ENCODE measurements at places on chromosomes 2 and 18. TPM values are rescaled to one million over a fixed set of nuclear protein-coding genes. Genes with fewer than 3 reads are reported as not detected.

DNA sequence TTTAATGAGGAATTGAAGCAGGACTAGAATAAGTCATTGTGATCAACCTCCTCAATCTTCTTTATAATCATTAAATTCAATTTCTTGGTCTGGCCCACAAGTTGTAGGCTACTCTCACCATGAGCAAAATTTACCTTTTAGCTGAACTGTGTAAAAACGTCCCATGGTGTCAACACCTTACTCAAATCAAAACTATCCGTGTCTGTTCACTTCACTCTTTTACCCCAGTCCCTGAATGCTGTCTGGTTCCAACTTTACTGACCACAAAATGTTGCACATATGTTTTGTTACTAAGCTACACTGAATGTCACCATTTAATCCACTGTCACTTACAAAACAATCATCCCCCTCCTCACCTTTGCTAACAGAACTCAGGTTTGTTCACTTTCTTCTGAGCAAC is 951.6 kb upstream of the SLC39A10 start:
- no peaks in the 10 kb centered on the region for H3K4me1 ChIP-seq
- H3K4me3 ChIP-seq, result no peak overlapping the region
- H3K27me3 ChIP-seq, result no peaks in the 10 kb centered on the region
- H3K27ac ChIP-seq, result no peak overlapping the region
- no peaks in the 10 kb centered on the region for H3K36me3 ChIP-seq

The LRATD1 gene
- total RNA-seq, result not detected

DNA sequence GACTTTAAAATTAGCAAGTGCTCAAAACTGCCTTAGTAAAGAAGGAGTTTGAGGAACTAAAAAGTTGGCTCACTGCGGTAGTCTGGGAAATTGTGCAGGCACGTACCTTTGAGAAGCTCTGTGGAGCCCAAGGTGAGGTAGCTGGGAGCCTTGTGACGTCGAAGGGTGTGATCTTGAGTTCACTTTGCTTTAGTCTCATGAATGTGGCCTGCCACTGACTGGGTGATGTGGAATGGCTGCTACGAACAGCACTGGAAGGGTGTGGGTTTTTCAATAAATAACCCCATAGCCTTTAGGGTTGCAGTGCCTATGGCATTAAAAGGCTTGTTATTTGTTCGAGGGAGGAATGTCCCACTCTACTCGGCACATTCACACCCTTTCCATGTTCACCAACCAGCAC is 312.3 kb downstream of the PRKCE start:
- no peaks in the 10 kb centered on the region for H3K27me3 ChIP-seq
- no peak overlapping the region for H3K4me3 ChIP-seq
- H3K4me1 ChIP-seq, result peaks cover 10% of the 10 kb centered on the region
- DNase-seq, result no peak
- H3K27ac ChIP-seq, result no peak overlapping the region

The NT5C1B gene
- not detected for total RNA-seq

- H3K27ac ChIP-seq, result no peak overlapping the region
- no peak overlapping the region for H3K4me3 ChIP-seq
- H3K4me1 ChIP-seq, result no peaks in the 10 kb centered on the region
- no peaks in the 10 kb centered on the region for H3K27me3 ChIP-seq
- DNase-seq, result no peak
Measured at GRCh38 chr2:187171318-187171717, 276.7 kb downstream of the CALCRL start.

- no peaks in the 10 kb centered on the region for H3K4me1 ChIP-seq
- H3K4me3 ChIP-seq, result no peak overlapping the region
- DNase-seq, result no peak
- no peaks in the 10 kb centered on the region for H3K27me3 ChIP-seq
- no peaks in the 10 kb centered on the region for H3K36me3 ChIP-seq
- no peak overlapping the region for H3K27ac ChIP-seq
Measured at GRCh38 chr18:46452820-46453219, 204.2 kb downstream of the LOXHD1 start.

GRCh38 chr2:183117226-183117625 is 7.0 kb upstream of the NUP35 start:
- no peak for DNase-seq
- H3K27ac ChIP-seq, result no peak overlapping the region
- no peaks in the 10 kb centered on the region for H3K36me3 ChIP-seq
- no peaks in the 10 kb centered on the region for H3K4me1 ChIP-seq

DNA sequence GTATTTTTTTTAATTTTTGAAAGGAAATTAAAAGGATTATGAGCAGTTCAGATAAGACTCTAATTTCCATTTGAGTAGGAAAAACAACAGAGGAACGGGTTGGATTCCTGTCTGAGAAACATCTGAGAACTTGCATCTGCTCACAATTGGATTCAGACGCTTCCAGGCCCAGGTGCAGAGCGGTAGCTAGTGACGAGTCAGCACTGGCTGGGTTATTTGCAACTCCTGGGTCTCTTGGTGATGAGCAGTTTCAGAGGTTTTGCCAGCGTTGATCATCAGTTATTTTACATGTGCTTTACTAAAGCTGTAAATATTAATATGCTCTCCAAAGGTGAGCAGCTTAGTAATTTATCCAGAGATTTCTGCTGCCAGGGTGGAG is 39.1 kb upstream of the B3GNT7 start:
- H3K36me3 ChIP-seq, result no peaks in the 10 kb centered on the region
- H3K27me3 ChIP-seq, result no peaks in the 10 kb centered on the region
- H3K4me3 ChIP-seq, result no peak overlapping the region
- H3K27ac ChIP-seq, result no peak overlapping the region

The SMAD7 gene
- 23.3 TPM for total RNA-seq

GRCh38 chr2:105395691-105396090 is 3.2 kb downstream of the FHL2 start:
- H3K27me3 ChIP-seq, result peaks cover 6% of the 10 kb centered on the region
- H3K4me3 ChIP-seq, result no peak overlapping the region
- H3K27ac ChIP-seq, result no peak overlapping the region
- DNase-seq, result no peak

GRCh38 chr2:168639441-168639898 is 163.0 kb upstream of the NOSTRIN start:
- H3K36me3 ChIP-seq, result no peaks in the 10 kb centered on the region
- no peaks in the 10 kb centered on the region for H3K27me3 ChIP-seq
- DNase-seq, result no peak
- H3K4me1 ChIP-seq, result no peaks in the 10 kb centered on the region
- no peak overlapping the region for H3K27ac ChIP-seq

DNA sequence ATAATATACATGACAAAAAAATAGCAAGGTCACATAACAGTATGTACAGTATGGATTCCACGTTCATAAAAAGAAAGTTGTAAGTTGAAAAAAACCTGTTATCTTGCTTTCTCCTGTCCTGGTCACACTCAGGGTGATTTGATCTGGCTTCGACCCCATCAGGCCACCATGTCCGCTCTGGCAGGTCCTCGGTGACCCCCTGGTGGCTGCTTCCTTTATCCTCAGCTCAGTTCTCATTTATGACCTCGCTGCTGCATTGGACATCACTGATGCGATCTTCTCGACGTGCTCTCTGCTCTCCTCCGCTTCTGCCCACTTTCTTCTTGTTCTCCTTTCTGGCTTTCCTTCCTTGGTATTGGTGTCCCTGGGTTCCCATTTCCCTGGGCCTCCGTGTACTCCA is 29.7 kb downstream of the DGKD start:
- DNase-seq, result no peak
- no peak overlapping the region for H3K27ac ChIP-seq
- H3K27me3 ChIP-seq, result no peaks in the 10 kb centered on the region
- H3K4me3 ChIP-seq, result no peak overlapping the region
- H3K4me1 ChIP-seq, result peaks cover 70% of the 10 kb centered on the region

- H3K4me1 ChIP-seq, result peaks cover 29% of the 10 kb centered on the region
- H3K36me3 ChIP-seq, result no peaks in the 10 kb centered on the region
- H3K27me3 ChIP-seq, result no peaks in the 10 kb centered on the region
- no peak overlapping the region for H3K27ac ChIP-seq
Measured at GRCh38 chr2:98825020-98825350, 94.1 kb upstream of the MGAT4A start.

The CD226 gene
- total RNA-seq, result 158 TPM

GRCh38 chr2:108612514-108613183 is 78.4 kb downstream of the LIMS1 start:
- H3K4me3 ChIP-seq, result peak overlapping the region; percentile 4
- H3K27me3 ChIP-seq, result no peaks in the 10 kb centered on the region
- H3K27ac ChIP-seq, result peak overlapping the region; percentile 75
- no peaks in the 10 kb centered on the region for H3K36me3 ChIP-seq
- peak; percentile 44 for DNase-seq

The POTEJ gene
- not detected for total RNA-seq

DNA sequence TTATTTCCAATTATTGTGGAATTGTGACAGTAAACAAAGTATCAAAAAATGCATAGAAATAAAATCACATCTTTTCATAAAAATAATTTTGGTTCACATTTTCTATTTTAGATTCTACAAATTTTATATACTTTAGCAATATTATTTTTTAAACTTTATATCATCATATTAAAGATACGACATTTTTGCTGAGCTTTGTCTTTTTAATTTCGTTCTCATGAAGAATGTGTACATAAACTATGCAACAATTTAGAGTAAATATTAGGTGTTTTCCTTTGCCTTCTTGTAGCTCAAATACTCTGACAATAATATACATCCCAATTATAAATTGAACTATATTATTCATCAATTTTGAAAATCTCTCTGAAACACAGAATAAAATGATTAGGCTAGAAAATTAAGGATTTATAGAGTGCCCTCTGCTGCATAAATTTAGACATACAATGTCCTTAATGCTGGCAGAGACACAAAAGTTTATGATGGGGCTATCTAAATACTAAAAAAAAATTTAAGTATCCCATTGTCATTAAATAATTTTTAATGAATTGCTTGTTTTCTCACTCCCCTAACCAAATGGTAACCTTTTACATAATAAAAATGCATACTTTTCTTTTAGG is 45.7 kb downstream of the CCDC102B start:
- H3K4me1 ChIP-seq, result no peaks in the 10 kb centered on the region
- no peaks in the 10 kb centered on the region for H3K27me3 ChIP-seq
- H3K36me3 ChIP-seq, result no peaks in the 10 kb centered on the region

The CNRIP1 gene
- total RNA-seq, result 0.11 TPM

GRCh38 chr2:33220533-33220932 is 255.9 kb upstream of the RASGRP3 start:
- H3K27ac ChIP-seq, result no peak overlapping the region
- no peaks in the 10 kb centered on the region for H3K27me3 ChIP-seq
- no peaks in the 10 kb centered on the region for H3K4me1 ChIP-seq

- no peaks in the 10 kb centered on the region for H3K4me1 ChIP-seq
- H3K27me3 ChIP-seq, result no peaks in the 10 kb centered on the region
- no peaks in the 10 kb centered on the region for H3K36me3 ChIP-seq
- DNase-seq, result no peak
- H3K4me3 ChIP-seq, result no peak overlapping the region
Measured at GRCh38 chr2:112454586-112454985, 21.1 kb upstream of the RGPD8 start.

- peak; percentile 27 for DNase-seq
- H3K27ac ChIP-seq, result no peak overlapping the region
- no peaks in the 10 kb centered on the region for H3K27me3 ChIP-seq
- no peak overlapping the region for H3K4me3 ChIP-seq
- no peaks in the 10 kb centered on the region for H3K36me3 ChIP-seq
Measured at GRCh38 chr2:54106631-54107454, 8.6 kb upstream of the ACYP2 start.

GRCh38 chr2:133167990-133168389 is 400.3 kb downstream of the NCKAP5 start:
- no peak overlapping the region for H3K27ac ChIP-seq
- H3K36me3 ChIP-seq, result no peaks in the 10 kb centered on the region
- no peak for DNase-seq
- H3K4me3 ChIP-seq, result no peak overlapping the region
- no peaks in the 10 kb centered on the region for H3K4me1 ChIP-seq
- H3K27me3 ChIP-seq, result no peaks in the 10 kb centered on the region

DNA sequence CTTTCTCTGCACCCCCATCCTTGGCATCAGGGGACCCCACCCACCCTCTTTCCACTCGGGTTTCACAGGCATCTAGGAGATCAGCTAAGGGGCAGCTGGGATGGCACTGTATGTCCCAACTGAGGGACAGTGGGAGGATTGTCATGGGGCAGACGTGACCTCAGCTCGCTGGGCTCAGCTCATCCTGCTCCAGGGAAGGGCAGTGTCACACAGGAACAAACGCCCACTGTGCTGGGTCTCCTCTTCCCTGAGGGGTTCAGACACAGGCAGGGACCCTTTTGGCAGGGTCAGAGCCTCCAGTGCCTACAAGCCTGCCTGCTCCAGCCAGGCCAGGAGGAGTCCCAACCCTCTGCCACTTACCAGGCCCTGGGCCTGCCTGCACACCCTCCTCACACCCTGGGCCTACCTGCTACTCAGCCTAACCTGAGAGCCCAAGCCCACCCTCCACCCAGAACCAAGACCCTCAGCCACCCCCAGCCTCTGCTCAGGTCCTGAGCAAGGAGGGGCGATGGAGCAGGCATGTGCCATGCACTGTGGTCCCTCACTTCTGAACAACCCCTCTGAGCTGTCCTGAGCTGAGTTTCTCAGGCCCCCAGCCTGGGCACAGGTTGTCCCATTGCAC is 68.2 kb downstream of the HS1BP3 start:
- no peak for DNase-seq
- H3K27me3 ChIP-seq, result no peaks in the 10 kb centered on the region
- H3K27ac ChIP-seq, result no peak overlapping the region
- H3K4me1 ChIP-seq, result peaks cover 1% of the 10 kb centered on the region
- H3K4me3 ChIP-seq, result no peak overlapping the region

- H3K36me3 ChIP-seq, result no peaks in the 10 kb centered on the region
- no peak overlapping the region for H3K27ac ChIP-seq
- no peaks in the 10 kb centered on the region for H3K27me3 ChIP-seq
- DNase-seq, result no peak
- no peak overlapping the region for H3K4me3 ChIP-seq
Measured at GRCh38 chr2:188245230-188245629, 46.4 kb upstream of the GULP1 start.

DNA sequence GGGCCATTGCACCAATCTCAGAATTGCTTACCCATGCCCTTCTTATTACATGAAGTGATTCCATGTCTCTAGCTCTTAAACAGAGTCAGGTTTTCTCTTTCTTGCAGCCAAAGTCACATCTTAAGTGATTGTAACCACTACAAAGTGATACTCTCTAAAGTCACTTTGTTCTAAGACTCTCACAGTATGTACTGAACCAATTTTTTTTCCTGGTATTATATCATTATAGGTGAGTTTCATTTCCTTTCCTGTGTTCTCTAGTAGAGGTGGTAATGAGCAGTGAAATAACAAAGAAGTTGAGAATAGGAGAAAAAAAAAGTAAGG is 66.3 kb upstream of the DARS1 start:
- H3K36me3 ChIP-seq, result no peaks in the 10 kb centered on the region
- peak; percentile 11 for DNase-seq
- no peaks in the 10 kb centered on the region for H3K27me3 ChIP-seq
- H3K27ac ChIP-seq, result no peak overlapping the region
- H3K4me1 ChIP-seq, result peaks cover 81% of the 10 kb centered on the region

GRCh38 chr18:21179590-21180220 is 62.3 kb upstream of the GREB1L start:
- no peak overlapping the region for H3K27ac ChIP-seq
- H3K4me3 ChIP-seq, result no peak overlapping the region
- H3K36me3 ChIP-seq, result no peaks in the 10 kb centered on the region
- no peaks in the 10 kb centered on the region for H3K4me1 ChIP-seq
- DNase-seq, result no peak

Measured in CD8-positive, alpha-beta memory T cell (primary cell).